ENCODE measurements at places on chromosomes 1 and 21.

GRCh38 chr1:37836788-37837187, 22.6 kb downstream of the MTF1 start:
- DNase-seq = no peak

- no peak for DNase-seq
Observed at GRCh38 chr1:73176902-73177301, 894.6 kb upstream of the NEGR1 start.

- DNase-seq = no peak
Observed at GRCh38 chr1:61442544-61442943, 282.4 kb downstream of the TM2D1 start.

- no peak for DNase-seq
Observed at GRCh38 chr1:170397061-170397460, 134.9 kb upstream of the GORAB start.

DNA sequence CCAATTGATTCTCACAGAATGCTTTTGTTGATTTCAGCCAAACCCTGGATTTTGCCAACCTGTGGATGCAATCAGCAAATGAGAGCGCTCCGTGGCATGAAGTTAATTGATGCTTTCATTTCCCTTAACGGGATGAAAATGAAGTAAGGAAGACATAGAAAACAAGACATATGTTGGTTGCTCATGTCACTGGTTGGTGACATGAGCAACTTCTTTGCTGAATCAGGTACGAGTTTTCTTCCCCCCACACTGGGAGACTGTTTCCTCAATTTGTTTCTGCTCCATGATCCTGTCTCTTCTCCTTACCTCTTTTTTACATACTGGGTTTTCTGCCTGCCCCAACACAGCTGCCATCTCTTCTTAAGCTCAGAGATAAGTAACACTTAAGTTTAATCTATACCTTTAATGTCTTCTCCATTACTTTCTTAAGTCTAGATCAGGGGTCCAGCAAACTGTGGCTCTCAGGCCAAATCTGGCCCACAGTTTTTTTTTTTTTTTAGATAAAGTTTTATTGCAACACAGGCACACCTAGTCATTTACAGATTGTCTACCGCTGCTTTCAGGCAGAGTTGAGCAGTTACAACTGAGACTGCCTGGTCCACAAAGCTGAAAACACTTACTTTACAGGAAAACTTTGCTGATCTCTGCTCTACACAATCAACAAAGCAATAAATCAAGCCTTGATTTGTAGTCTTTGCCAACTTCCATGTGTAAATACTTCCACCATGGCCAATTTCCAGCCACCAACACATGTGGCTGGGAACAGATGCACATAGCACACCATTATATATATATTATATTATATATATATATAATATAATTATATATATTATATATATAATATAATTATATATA, 13.3 kb downstream of the GPR157 start:
- no peak for DNase-seq

GRCh38 chr1:197807216-197807615, 31.9 kb upstream of the DENND1B start:
- no peak for DNase-seq

All from RKO (cell line).